Neural progenitor cell (in vitro differentiated cells): ENCODE measurements at places on chromosomes 2 and 18. TPM values are rescaled to one million over a fixed set of nuclear protein-coding genes. Genes with fewer than 3 reads are reported as not detected.

The SNORC gene
- 2.6 TPM in 1 of 2 replicates, not detected in the other for total RNA-seq

The ZNF407 gene
- total RNA-seq: 7.3 and 9.0 TPM in 2 replicates

The KCNE4 gene
- not detected in 2 replicates for total RNA-seq

The DLX1 gene
- total RNA-seq: not detected in 2 replicates

The TFCP2L1 gene
- 0.04 and 0.06 TPM in 2 replicates for total RNA-seq

The CD8A gene
- 0.03 and 0.34 TPM in 2 replicates for total RNA-seq

The ECEL1 gene
- total RNA-seq: 0.84 and 3.8 TPM in 2 replicates

The FHOD3 gene
- total RNA-seq: 69.7 and 70.2 TPM in 2 replicates

The RESP18 gene
- not detected in 2 replicates for total RNA-seq

The HOXD11 gene
- not detected in 2 replicates for total RNA-seq
